OCI-LY7 (cell line): ENCODE measurements at places on chromosomes 3 and 15. TPM values are rescaled to one million over a fixed set of nuclear protein-coding genes. Genes with fewer than 3 reads are reported as not detected.

The ZNF502 gene
- not detected in 2 replicates for total RNA-seq

The SLC24A5 gene
- not detected in 2 replicates for total RNA-seq

The IMPG2 gene
- total RNA-seq, result not detected in 2 replicates

The ATP13A4 gene
- total RNA-seq, result 0.70 and 2.5 TPM in 2 replicates

- DNase-seq, result no peak
Observed at GRCh38 chr3:194381460-194381875, 11.9 kb upstream of the LRRC15 start.

DNA sequence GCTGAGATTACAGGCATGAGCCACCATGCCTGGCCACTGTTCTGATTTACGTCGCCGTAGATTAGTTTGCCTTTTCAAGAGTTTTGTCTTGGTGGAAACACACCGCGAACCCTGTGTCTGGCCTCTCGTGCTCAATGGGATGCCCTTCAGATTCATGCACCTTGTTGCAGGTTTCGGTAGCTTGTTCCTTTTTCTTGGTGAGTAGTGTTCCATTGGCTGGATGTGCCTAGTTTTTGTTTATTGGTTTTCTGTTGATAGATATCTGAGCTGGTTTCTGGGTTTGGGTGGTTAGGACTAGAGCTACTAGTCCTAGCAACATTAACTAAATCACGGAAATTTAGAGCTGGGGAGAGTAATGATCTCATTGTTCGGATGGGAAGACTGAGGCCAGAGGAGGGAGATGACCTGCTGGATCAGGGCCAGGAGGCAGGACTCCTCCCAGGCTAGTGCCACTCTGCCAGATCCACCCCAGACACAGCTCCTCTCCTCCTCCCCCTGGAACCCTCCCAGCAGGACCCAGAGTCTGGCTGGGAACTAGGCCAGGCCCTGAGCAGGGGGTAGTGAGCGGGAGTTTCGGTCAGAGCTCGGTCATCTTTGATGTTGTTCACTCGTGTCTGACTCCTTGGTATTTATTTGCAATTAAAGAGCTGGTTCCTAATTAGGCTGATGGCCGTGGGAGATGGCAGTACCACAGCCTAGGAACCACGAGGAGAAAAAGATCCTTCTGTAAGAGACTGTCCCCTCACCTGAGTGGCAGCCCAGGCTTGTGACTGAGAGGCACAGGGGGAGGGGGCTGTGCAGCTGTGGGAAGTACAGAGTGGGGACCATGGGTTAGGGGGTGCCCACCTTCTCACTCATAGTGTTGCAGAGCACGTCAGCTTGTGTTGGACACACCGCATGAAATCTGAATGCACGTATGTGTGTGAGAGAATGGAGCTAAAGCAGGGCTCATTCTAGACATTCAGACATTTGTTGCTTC lies 73.4 kb downstream of the SMAD6 start:
- no peak for DNase-seq

DNA sequence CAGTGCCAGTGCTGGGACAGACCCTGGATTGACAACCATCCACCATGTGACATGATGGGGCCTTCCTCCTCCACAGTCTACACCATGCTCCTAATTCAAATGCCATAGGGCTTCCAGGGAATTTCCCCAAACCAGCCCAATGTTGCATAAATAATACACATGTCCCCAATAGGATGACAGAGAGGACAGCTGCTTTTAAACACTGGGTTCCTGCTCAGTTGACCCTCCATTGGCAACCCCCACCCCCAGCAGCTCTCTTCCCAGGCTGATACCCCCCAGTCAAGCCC lies 28.3 kb upstream of the ATP2B2 start:
- no peak for DNase-seq

GRCh38 chr3:114838025-114838424 lies 309.1 kb downstream of the ZBTB20 start:
- DNase-seq, result no peak
